ENCODE measurements at places on chromosomes 12 and 14. TPM values are rescaled to one million over a fixed set of nuclear protein-coding genes. Genes with fewer than 3 reads are reported as not detected.

Gene LBHD2
- total RNA-seq, result not detected

Gene TOMM20L
- not detected for total RNA-seq

Gene FOXN4
- not detected for total RNA-seq

Gene DDX55
- 32.3 TPM for total RNA-seq

Gene DEGS2
- total RNA-seq, result 3.0 TPM

Gene CLEC7A
- 9.9 TPM for total RNA-seq

Gene CLEC4D
- total RNA-seq, result 2.6 TPM

Gene BHLHE41
- total RNA-seq, result 13.4 TPM

Gene ALDH2
- 65.8 TPM for total RNA-seq

Gene PUS7L
- total RNA-seq, result 21.4 TPM

Gene ADAM21
- 0.69 TPM for total RNA-seq

Gene RNF212B
- not detected for total RNA-seq

All from spinal cord (tissue), 10 donors.